Activated CD4-positive, alpha-beta T cell treated with anti-CD3 and anti-CD28 coated beads for 4 hours (primary cell): ENCODE measurements at places on chromosomes 2 and 18.

DNA sequence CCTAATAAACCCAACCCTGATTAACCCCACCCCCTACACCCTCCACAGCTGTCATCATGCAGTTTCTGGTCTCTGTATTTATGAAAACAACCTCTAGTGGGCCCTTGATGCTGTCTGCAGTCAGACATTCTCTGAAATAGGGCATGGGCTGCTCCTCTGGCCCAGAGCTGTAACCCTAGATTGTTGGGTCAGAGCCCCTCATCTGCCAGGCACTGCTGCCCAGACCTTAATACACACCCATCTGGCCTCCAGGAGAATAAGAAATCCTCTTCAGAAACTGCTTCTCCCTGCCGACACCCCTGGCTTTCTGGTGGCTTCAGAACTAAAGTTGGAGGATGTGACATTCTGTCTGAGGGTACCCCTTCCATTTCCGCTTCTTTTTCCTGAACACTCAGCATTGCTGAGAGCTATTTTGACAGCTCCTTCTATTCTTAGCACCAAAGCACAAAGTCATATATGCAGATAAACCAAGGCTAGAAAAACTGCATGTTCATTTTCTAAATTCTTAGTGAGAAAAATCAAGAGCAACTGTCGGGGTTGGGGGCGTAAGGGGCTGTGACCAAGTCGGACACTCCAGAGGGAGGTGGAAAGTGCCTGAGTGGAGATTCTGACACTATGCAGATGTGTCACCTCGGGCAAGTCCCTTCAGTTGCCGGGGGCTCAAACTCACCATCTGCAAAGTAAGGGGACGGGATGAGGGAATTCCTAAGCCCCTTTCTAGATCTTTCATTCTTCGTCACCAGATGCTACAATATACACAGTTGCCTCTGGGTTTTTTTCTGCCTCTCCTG is 28.7 kb downstream of the SRSF7 start:
- peak; percentile 53 for DNase-seq

DNA sequence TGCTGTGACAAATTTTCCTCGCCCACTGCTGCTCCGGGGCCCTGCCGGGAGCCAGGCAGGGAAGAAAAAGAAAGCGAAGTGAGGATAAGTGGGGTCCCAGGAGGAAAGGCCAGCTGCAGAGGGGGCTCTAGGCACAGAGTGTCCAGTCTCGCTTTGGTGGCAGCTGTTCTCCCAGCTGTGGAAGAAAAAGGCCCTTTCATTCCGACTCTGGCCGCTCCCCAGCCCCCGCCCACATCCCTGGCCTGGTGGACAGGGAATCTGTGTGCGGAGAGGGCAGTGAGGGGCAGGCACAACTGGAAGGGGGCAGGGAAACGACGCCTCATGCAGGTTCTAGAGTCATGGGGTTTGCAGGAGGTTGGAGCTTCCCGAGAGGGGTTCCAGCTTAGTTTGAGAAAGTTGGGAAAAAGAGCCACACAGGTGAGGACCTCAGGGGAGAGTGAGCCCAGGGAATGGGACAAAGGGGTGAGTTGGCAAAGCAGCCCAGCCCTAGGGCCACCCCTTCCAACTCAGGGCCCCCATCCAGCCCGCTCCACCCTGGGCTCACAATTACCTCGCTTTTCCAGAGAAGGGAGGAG is 1.8 kb downstream of the RTKN start:
- no peak for DNase-seq

GRCh38 chr2:48112911-48113680 is 206.8 kb upstream of the FBXO11 start:
- DNase-seq: no peak

- DNase-seq: no peak
Observed at GRCh38 chr2:147541314-147541713, 303.5 kb upstream of the ACVR2A start.

DNA sequence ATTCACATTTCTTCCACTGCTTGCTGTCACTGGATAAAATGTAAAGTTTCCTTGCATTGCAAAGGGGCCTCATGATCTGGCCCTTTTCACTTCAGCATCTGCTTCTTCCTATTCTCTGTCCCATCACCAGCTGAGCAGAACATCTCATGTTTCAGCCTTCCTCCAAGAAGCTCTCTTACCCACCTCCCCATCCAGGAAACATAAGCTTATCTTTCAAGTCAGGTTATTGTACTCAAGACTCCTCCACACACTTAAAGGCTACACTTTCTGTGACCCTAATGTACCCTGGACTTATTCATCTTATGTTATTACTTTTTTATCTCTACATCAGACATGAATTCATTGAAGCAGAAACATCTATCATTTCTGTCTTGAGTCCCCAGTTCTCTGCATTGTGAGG is 230.5 kb downstream of the PMAIP1 start:
- no peak for DNase-seq

GRCh38 chr2:149104221-149104620 is 65.7 kb downstream of the LYPD6B start:
- no peak for DNase-seq

DNA sequence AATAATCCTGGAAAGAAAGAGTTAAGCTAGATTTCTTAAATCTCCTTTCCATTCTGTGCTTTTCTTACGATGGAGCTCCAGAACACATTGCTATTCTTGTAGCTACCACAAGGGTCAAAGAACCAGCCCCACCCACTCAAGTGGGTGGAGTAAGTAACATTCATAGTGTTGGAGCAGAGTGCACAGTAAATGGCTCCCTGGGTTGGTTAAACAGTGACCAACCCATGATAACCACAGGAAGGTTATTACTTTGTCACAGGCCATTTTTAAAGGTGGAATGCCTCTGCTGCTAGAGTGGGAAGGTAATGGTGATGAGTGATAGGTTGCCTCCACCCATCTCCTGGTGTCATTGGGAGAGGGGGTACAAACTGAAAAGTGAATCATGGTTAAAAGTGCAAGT is 13.9 kb downstream of the ARPC2 start:
- DNase-seq: peak; percentile 12

DNA sequence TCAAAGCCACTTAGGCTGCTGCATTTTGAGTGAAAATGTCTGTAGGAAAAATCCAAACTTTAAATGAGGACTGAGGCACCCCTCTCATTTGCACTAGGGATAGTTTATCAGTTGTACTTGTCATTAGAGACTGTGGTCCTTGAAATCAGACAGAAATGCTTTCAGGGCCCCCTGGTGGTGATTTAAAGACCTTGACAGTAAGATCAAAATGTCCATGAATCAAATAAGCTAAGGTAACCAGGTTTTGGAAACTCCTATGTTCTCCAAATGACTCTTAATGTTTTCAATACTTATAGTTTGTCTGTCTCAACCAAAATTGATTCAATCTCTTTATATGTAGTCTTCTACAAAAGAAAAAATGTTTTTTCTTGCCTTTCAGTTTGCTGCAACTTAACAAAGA is 28.8 kb upstream of the DDX18 start:
- DNase-seq: peak; percentile 31

- DNase-seq: peak; percentile 61
Observed at GRCh38 chr2:45993476-45993991, 303.7 kb upstream of the EPAS1 start.

GRCh38 chr2:45316576-45317338 is 294.3 kb downstream of the SRBD1 start:
- no peak for DNase-seq

DNA sequence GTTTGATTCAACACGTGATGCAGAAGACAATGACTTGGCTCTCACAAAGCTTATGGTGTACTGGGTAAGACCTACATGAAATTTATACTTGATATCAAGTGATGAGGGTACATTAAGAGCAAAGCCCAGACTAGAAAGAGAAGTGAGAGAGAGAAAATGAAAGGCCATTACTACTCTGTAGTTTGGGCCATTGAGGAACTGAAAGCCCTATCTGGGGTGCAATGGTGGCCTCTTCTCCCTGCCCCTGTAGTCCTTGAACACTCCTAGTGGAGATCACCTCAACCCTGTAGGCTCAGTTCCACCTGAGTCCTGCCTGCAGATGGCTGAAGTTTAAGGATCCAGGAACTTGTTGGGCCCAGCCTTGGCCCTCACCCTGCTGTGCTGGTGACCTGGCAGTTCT is 569.8 kb upstream of the MEX3C start:
- no peak for DNase-seq

- no peak for DNase-seq
Observed at GRCh38 chr2:235230821-235231601, 262.8 kb upstream of the AGAP1 start.

DNA sequence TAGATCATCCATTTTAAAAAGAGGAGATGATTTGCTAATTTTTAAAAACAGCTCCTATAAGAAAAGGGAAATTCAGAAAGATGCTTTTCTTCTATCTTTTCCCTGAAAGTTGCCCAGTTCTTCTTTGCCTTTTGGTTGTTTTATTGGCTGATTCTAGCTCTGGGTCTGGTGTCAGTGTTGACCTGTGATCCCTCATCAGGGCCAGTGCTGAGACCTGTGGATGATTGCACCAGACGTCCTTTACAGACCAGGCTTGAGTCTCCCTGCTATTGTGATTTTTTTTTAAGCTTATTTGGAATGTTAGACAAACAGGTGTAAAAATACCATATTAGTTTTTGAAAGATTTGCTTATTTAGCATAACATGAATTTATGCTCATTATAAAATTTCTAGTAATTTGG is 88.2 kb downstream of the ACSL3 start:
- DNase-seq: no peak

GRCh38 chr2:41657226-41657625 is 390.6 kb upstream of the PKDCC start:
- DNase-seq: no peak

- no peak for DNase-seq
Observed at GRCh38 chr2:55550368-55551102, 31.0 kb downstream of the CFAP36 start.

- DNase-seq: no peak
Observed at GRCh38 chr18:78722386-78722785, 257.2 kb upstream of the SALL3 start.

DNA sequence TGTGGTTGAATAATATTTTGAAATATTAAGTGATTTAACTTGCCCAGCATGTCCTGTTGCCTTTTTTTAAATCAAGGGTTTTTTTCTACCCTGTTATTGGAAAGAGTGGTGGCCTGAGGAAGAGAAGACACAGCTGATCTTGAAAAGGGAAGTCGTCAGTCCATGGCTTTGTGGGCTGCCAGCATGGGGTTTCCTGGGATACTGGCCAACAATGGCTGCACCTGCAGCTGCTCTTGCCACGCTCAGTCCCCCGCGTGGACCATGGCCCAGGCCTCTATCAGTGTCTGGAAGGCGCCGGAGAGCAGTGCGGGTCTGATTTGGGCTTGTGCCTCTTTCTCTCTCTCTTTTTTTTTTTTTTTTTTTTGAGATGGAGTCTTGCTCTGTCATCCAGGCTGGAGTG is 99.3 kb downstream of the ASB1 start:
- no peak for DNase-seq

GRCh38 chr2:85236084-85236483 is 91.7 kb downstream of the TGOLN2 start:
- no peak for DNase-seq

DNA sequence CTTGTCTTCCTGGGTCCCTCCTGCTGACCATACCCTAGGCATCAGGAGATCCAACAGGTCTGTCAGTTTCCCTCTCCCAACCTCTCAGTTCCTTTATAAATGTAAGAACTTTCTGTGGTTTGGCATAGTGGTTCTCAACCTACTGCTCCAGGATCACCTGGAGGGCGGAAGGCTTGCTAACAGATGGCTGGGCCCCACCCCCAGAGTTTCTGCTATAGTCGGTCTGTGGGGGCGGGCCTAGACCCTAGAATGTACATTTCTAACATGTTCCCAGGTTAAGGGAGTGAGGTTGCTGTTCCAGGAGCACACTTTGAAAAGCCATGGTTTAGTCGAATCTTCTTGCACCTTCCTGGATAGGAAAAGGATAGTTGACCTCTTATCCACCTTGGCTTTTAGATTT is 37.0 kb downstream of the HK2 start:
- DNase-seq: no peak

GRCh38 chr2:169911119-169911518 is 83.9 kb downstream of the UBR3 start:
- no peak for DNase-seq

GRCh38 chr2:171836146-171836910 is 57.7 kb downstream of the SLC25A12 start:
- no peak for DNase-seq

- DNase-seq: no peak
Observed at GRCh38 chr2:178449700-178450523, 1.1 kb downstream of the PRKRA start.

- DNase-seq: no peak
Observed at GRCh38 chr2:151096235-151096634, 165.4 kb downstream of the RBM43 start.

- DNase-seq: no peak
Observed at GRCh38 chr2:205574001-205574400, 108.3 kb upstream of the NRP2 start.

DNA sequence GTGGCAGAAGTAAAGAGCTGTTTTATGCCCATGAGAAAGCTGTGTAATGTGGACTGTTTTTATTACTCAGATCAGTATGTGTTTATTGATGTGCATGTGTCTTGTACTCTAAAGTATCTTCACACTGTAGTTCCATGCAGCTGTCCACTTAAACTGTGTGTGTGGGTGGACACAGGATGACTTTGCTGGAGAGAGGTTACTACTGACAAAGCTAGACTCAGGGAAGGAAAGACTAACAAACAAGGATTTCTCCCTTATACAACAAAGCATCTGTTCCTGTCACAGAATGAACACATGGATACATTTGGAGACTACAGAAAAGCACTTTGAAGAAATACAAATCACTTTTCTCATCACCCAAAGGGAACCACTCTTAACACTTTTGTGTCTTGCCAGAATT is 10.0 kb downstream of the FHOD3 start:
- DNase-seq: no peak

DNA sequence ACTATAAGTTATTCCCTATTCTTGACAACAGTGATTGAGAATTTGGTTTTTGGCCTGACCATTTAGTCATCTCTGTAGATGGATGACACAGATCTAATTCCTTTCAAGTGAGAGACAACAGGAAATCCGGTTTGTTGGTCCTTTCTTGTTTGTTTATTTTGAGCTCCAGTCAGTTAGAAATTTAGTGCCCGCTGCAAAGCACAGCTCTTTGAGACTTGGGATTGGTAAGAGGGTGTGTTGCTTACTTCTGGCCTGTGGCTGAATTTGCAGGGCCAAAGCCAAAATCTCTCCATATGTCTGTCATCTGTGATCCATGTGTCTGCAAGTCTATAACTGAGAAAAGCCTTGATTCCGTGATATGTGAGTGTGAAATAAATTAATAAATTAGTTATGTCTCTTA is 74.3 kb downstream of the BIN1 start:
- DNase-seq: no peak

- DNase-seq: no peak
Observed at GRCh38 chr2:11677136-11678055, 7.4 kb upstream of the NTSR2 start.

GRCh38 chr18:49051311-49051967 is 100.7 kb upstream of the SMAD7 start:
- DNase-seq: no peak
